ENCODE measurements at places on chromosomes 12 and 14. TPM values are rescaled to one million over a fixed set of nuclear protein-coding genes. Genes with fewer than 3 reads are reported as not detected.

LHX5 gene
- total RNA-seq = not detected

ITGB7 gene
- 702 TPM for total RNA-seq

NEUROD4 gene
- total RNA-seq = not detected

KRT82 gene
- not detected for total RNA-seq

UNC119B gene
- 18.3 TPM for total RNA-seq

KLHL33 gene
- total RNA-seq = 0.17 TPM

KRT3 gene
- total RNA-seq = not detected

GCN1 gene
- total RNA-seq = 95.5 TPM

NANOG gene
- not detected for total RNA-seq

PTPRB gene
- total RNA-seq = not detected

CCDC59 gene
- 53.4 TPM for total RNA-seq

SERPINA4 gene
- total RNA-seq = not detected

ANKRD33 gene
- total RNA-seq = not detected

DNA sequence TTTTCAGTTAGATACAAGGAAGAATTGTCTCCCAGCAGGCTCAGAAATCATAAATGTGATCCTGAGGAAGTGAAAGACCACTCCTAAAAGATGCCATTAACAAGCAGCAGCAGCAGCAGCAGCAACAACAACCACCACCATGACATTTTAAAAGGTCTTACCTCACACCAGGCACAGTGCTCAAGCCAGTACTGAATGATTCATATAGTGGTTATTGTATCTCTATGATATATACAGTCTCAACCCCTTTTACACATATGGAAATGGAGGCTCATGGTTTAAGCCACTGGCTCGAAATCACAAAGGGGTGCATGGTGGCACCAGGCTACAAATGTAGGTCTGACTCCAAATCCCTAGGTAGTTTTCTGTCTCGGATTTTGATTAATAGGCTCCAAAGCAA is 126.9 kb downstream of the KTN1 start:
- no peak for DNase-seq

- no peak for DNase-seq
Measured at GRCh38 chr12:54132976-54133771, 55.6 kb downstream of the SMUG1 start.

DNA sequence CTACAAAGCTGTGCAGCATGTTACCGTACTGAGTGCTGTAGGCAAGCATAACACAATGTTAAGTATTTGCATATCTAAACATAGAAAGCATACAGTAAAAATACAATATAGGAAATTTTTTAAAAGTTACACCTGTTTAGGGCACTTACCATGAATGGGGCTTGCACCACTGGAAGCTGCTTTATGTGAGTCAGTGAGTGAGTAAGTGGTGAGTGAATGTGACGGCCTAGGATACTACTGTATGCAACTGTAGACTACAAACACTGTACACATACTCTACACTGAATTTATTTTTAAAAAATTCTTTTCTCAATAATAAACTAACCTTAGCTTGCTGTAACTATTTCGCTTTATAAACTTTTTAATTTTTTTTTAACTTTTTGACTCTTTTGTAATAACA is 82.1 kb upstream of the FSCB start:
- DNase-seq = no peak

- DNase-seq = peak; percentile 7
Measured at GRCh38 chr14:85531587-85532373, 1.8 kb downstream of the FLRT2 start.

DNA sequence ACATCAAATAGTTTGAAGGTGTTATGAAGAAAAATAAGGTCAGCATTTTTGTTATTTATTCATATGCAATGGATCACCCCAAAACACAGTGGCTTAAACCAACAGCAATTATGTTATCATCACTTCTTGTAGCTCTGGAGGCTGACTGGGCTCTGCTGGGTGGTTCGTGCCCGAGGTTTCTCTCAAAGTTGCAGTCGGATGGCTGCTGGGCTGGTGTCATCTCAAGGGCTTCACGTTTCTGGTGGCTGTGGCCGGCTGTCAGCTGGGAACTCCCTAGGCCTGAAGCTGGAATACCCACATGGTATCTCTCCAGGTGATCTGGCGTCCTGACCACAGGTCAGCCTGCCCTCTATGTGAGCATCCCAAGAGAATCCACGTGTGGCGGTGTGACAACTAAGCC is 12.0 kb downstream of the DIO3 start:
- no peak for DNase-seq

- no peak for DNase-seq
Measured at GRCh38 chr14:63371033-63371432, 52.3 kb upstream of the GPHB5 start.

DNA sequence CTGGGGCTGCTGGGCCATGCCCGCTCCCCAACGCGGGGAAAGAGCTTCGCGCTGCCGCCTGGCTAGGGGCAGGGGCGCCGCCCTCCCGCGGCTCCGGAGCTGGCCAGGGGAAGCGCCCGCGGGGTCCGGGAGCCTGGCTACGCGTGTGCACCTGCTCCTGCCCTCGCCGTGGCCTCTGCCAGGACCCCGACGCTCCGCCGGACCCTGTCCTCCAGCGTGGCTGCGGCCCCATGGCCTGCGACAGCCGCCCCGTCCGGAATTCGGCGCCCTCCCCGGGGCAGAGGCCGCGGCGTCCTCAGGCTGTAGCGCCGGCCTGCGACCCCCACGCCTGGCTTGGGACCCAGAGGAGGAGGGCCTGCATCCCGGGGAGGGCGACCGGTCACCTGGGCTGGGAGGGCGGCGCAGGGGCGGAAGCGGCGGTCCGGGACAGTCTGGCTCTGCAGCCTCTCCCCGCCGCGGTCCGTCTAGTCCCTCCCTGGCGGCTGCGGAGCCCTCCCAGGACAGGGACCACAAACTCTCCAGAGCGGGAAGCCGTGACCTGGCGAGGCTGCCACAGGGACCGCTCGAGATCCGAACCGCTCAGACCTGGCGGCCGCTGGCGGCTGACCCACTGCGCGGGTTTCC is 85.6 kb downstream of the ALG10 start:
- no peak for DNase-seq

DNA sequence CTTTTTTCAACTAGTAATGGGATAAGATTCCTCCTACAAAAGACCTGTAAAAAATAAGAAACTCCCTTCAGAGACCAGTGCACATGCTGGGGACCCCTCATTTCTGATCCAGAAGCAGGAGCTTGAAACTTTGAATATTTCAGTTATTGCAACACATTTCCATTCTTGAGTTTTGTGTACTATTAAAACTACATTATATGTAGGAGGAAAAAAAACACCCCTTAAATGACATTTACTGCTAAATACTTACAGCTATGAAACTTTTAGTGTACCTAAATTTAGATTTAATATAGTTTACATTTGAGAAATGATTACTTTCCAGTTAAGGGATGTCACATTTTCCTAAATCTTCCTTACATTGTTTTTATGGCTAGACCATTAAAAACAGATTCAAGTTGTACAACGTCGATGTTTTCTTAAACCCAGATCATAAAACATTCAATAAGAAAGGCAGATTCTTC is 4.1 kb downstream of the LRIG3 start:
- no peak for DNase-seq

- DNase-seq = no peak
Measured at GRCh38 chr12:6494258-6494743, 399 bp downstream of the NCAPD2 start.

DNA sequence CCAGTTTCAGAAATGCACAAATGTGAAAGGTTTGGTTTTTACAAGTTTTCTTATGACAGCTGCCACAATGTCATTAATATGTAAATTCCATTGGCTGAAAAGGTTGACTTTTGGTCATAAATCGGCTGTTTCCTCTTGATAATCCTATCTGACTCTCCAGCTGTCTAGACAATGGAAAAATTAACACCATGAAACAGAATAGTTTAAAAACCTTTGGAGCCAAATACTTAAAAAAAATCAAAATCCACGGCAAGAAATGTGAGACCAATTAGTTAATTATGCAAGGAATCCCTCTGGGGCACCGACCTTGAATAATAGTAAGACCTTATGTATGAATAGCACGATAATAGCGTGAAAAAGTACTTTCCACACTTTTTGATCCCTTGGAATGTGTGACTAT is 138.0 kb downstream of the ZNF664 start:
- no peak for DNase-seq

DNA sequence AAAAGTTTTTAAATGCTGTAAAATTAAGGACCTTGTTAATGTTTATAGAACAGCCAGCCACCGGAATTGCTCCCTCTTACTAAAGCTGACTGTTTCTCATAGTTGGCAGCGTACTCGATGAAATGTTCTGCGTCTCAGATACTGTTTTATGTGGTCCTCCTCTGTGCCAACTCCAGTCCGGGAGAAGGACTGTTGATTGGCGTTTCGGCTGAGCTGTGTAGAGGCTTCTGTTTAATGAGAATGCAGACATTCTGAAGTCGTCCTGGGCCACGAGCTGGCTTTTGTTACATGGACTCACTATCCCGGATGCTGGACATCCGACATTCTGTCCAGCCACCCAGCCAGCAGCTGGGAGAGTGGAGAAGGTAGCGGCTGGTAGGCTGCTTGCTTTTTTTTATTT is 75.4 kb downstream of the WDR20 start:
- DNase-seq = no peak

- no peak for DNase-seq
Measured at GRCh38 chr12:31342286-31342685, 16.3 kb upstream of the SINHCAF start.

DNA sequence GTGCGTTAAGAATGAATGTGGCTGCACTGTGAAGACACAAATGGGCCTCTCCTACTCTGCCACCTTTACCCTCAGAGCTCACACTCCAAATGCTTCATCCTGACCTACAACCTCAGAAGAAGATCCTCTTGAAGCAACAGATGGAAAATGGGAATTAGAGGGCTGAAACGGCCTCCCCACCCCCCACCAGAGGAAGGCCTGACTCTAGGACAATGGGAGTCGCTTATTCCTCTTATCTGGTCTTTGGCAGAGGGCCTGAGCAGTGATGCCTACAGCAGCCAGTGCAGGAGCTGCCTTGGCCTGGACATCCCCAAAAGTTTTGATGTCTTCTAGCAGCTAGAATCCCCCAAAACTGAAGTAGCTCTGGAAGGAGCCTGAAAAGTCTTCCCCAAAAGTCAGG is 29.2 kb downstream of the BTBD7 start:
- DNase-seq = no peak

- DNase-seq = no peak
Measured at GRCh38 chr14:32728526-32728925, 210.2 kb upstream of the NPAS3 start.

DNA sequence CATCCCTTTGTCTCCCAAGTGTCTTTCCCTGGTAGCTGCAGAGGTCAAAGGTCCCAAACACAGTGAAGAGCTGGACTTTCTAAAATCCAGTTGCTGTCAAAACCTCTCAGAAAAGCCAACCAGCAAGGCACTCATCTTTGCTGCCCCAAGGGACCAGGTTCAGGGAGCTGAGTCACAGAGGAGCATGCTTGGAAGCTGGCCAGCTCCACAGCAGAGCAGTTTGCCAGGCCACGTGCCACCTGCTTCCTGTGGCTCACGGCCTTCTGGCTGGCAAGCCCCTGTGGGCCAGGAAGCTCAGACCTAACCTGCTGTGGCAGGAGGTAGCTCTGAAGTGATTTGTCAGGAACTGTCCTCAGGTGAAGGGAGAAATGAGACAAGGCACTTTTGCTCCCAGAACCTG is 3.6 kb downstream of the ISCU start:
- peak; percentile 19 for DNase-seq

GRCh38 chr12:95944108-95944704 is 1.1 kb downstream of the AMDHD1 start:
- DNase-seq = no peak

- DNase-seq = no peak
Measured at GRCh38 chr12:63900922-63901793, 56.7 kb downstream of the SRGAP1 start.

GRCh38 chr12:46267825-46268582 is 839 bp downstream of the SLC38A1 start:
- DNase-seq = peak; percentile 62

DNA sequence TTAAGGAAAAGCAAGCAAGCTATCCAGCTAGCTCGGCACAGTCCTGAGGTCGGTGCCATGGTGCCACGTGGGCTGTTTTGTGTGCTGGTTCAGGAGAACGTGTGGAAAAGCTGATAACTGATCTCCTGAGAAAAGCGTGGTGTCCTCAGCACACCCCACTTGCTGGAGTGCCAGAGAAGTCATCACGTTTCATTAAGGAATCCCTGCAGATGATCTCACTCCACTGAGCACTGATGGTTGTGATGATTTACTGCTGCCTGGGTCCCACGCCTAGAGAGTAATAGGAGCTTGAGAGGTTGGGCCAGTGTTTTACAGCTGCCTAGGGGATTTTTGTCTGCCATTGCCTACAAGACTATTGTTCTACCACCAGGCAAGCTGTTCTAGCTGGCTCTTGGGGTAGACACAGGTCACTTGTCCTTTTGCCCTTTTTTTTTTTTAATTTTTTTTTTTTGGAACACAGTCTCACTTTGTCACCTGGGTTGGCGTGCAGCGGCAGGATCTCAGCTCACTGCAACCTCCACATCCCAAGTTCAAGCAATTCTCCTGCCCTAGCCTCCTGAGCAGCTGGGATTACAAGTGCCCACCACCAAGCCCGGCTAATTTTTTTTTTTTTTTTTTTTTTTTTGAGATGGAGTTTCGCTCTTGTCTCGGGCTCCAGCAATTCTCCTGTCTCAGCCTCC is 42.3 kb upstream of the EVL start:
- no peak for DNase-seq

GRCh38 chr14:74702293-74702692 is 10.6 kb downstream of the AREL1 start:
- no peak for DNase-seq

- no peak for DNase-seq
Measured at GRCh38 chr12:42792265-42792664, 202.7 kb upstream of the PRICKLE1 start.

GRCh38 chr12:111405859-111406473 is at the start of gene SH2B3:
Gene SH2B3 (plus strand): TSS chr12:111405923. CDS start chr12:111418146, 12,223 bp downstream.
- DNase-seq = peak; percentile 82

- no peak for DNase-seq
Measured at GRCh38 chr14:63245893-63246292, 41.6 kb downstream of the RHOJ start.

DNA sequence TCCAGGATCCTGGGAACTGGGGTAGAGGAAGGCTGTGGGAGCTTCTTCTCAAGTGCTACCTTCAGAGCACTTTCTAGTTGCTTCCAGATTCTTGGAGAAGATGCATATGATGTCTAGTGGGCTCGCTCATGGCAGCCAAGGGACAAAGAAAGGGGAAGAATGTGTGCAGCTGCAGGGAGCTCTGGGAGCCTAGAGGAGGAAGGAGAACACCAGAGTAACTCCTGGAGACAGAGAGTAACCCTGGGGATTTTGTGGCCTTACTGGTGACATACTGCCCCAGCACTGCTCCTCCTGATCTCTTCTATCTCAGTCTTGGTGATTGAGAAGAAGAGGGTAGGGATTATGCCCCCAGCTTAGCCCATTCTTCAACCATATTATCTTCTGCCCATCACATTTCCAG is 10.3 kb upstream of the SP7 start:
- DNase-seq = no peak

- no peak for DNase-seq
Measured at GRCh38 chr14:102605029-102605428, 12.6 kb downstream of the RCOR1 start.

DNA sequence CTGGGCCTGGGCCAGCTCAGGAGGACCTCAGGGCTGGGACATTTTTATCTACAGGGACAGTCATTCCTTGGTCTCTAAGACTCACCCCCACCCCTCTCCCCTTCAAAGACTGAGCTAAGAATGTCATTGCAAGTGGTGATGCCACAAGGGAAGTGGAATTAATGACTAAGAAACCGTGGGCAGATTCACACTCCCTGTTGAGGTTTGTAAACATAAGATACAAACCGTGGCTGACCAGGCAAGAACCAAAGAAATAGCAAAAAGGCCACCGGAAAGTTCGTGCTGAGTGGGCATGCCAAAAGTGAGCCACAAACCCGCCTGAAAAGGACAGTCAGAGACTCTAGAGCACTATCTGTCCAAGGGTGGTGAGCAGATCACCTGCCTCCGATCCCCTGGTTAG is 25.7 kb downstream of the NUAK1 start:
- no peak for DNase-seq
